ENCODE measurements at places on chromosomes 7 and 10.
A peak's percentile ranks its signal among the peaks of the same experiment; 100 is the strongest.

DNA sequence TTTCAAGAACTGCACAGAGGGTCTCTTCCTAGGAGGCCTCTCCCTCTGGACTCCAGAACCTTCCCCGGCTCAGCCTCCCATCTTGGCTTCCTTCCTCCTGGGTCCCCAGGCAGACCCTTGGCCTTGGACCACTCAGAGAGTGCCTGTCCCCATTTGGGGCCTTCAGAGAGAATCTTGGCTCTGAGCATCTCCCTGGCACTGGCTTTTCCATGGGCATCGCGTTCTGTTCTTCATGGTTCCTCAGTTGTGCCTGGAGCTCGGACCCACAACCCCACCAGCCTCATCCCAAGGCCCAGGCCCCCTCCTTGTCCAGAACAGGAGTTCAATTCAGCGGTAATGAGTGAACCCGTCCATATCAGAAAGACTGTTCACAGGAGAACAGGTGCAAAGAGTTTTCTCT, 73.4 kb downstream of the VIPR2 start:
- DNase-seq, result no peak

DNA sequence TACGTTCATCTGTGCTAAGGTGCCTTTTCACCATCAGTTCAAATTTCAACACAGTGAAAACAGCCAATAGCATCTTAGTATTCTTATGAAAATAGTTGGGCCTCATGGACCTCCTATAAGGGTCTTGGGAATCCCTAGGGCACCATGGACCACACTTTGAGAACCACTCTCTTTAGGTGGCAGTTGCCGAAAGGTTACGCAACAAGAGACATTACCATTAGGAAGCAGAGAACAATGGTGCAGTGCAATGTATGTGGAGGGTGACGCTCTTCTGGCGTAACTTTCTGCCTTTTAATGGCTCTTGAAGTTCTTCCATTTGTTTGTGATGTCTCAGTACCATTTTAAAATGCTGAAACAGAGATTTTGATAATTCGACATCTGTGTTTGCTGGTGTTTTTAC, 131.1 kb downstream of the CNNM2 start:
- no peak for DNase-seq

DNA sequence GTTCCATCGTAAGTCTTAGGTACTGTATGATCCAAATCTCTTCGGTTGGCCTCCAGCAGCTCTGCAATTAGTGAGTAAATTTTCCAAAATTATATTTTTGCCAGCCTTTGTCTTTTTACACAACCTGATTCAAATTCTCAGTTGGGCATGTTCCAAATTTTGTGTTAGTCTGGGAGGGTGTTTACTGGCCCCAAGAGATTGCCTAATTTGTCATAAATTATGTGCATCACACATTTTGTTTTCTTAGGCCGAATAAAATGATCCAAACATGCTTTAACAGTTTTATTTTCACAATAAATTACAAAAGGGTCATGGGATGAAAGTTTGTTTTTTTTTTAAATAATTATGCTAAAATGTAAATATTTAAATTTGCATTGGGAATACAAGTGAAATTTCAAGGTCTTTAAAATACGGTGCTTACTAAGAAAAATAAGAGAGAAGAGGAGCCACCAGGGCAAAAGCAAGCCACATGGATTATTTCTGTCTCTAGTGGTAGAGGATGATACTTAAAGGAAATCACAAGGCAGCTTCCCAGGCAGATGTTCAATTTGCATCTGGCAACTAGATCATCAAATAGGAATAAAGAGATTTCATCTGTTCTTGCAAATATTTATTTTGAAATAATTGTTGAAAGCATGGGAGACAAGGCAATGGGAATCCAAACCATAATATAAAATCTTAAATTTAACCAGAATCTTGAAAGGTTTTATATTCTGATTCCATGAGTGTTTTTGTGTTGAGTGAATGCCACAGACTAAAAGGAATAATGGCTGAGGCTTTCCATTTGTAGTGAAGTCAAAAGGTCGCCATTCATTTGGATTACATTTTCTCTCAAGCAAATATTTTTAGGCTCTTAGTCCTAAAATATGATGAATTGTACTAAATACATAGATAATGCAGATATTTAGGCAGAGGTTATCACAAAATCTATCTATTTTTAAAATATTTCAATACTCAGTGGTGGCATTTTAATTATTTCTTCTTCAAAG, 111.1 kb downstream of the MDFIC start:
- no peak for DNase-seq

DNA sequence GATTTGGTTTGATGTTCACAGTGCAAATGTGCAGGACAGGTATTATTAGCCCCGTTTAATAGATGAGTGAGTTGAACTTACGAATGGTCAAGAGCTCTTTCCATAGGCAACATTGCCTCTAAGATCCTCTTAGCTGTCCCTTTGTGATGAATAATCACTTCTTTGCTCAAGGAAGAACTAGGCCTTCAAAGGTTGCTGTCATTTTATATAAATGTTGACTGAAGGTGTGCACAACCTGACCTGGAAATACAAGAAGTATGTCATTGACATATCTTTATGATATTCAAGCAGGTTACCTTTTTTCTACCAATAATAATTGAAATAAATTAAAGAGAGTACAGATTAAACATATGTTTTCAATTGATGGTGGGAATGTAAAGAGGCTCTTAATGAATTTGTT, 48.5 kb upstream of the GLCCI1 start:
- no peak for DNase-seq

- DNase-seq, result no peak
Measured at GRCh38 chr10:78807504-78808203, 261.1 kb upstream of the ZMIZ1 start.

GRCh38 chr10:88702848-88703597, 3.0 kb upstream of the LIPK start:
- peak; percentile 60 for DNase-seq

DNA sequence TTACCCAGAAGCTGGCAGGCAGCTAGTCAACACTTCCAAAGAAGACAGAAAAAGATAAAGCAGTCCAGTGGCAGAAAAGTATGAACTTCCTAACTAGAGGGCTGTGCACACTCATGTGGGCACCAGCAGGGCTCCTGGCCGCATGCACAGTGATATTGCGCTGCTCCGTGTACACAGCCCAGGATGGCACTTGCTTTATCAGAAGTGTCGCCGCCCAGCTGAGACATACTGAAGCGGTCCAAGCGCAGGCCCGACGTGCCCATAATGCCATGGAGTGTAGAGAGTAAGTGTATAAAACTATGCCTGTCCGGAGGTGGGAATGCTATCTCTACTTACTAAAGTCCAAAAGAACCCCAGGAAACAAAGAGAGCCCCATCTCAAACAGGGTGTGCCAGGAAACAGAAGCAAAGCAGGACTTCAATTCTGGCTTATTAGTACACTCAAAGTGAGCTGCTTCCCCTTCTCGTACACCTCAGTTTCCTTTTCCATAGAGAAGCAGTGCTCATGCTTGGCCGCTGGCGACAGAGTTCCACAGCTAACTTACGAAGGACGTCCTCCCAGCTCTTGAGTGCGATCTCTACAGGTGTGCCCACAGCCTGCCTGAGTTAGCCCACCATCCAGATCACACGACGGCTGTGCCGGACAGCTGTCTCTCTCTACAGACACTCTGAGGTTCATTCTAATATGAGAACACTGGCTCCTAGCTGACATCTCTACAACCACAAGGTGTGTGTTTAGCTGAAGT, 234.3 kb downstream of the COBL start:
- DNase-seq, result no peak

DNA sequence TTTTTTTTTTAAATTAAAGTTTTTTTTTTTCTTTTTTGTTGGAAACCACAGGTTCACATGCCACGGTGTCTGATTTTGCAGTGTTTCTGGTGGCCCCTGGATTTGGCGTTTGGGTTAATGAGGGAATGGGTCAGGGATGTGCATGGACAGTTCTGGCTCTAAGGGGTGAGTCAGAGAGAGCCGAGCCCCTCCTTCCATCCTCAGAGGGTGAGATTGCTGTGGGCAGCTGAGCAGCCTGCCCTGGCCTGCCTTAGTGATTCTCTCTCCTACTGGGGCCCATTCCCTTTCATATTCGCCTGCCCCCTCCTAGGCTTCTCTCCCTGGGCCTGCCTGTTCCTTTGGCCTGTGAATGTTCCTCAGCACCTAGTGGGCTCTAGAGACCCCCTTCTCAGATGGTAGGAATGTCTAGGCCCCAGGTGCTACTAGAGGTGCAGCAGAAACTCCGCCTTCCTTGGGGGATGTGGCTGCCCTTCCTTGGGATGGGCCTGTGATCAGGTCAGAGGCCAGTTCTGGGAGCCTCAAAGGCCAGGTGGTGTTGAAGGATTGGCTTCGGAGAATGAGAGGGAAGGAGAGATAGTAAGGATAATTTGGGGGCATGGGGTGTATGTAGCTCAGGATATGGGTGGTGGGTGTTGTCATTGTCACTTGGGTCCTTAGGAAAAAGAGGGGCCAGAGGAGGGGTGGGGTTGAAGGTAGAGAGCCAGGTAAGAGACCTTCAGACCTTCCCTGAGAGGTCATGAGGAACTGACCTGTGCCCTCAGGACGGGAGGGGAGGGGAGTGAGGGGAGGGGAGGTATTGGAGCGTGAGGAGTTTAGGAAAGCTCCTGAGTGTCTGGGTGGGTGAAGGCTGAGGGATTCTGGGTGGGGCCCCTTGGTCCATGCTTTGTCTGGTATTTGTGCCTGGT, 19.8 kb downstream of the TSPAN14 start:
- DNase-seq, result no peak
